ENCODE measurements at places on chromosomes 3 and 15. TPM values are rescaled to one million over a fixed set of nuclear protein-coding genes. Genes with fewer than 3 reads are reported as not detected.

The CACNA2D3 gene
- not detected for total RNA-seq

The EHD4 gene
- 150 TPM for total RNA-seq

The ADCY5 gene
- total RNA-seq, result not detected

The GPR176 gene
- 56.6 TPM for total RNA-seq

The AMOTL2 gene
- 141 TPM for total RNA-seq

The EPHB1 gene
- total RNA-seq, result 3.6 TPM

The KNG1 gene
- not detected for total RNA-seq

The ZNF385D gene
- 0.33 TPM for total RNA-seq

The TRPM1 gene
- total RNA-seq, result 0.38 TPM

The CCR9 gene
- not detected for total RNA-seq

The TMIE gene
- total RNA-seq, result under 0.01 TPM

The CPN2 gene
- not detected for total RNA-seq

The HGD gene
- not detected for total RNA-seq

The PPARG gene
- total RNA-seq, result 36.9 TPM

The GOLGA8O gene
- total RNA-seq, result 0.67 TPM

The CLEC3B gene
- total RNA-seq, result 2.6 TPM

The TNNC1 gene
- not detected for total RNA-seq

The LRRIQ4 gene
- 0.19 TPM for total RNA-seq

The NFKBIZ gene
- total RNA-seq, result 65.0 TPM

The RETNLB gene
- not detected for total RNA-seq

The VEPH1 gene
- 210 TPM for total RNA-seq

The TGM4 gene
- total RNA-seq, result 0.33 TPM

The PLA1A gene
- total RNA-seq, result 1.3 TPM

The JMJD7 gene
- total RNA-seq, result 3.5 TPM

The STAG1 gene
- 25.8 TPM for total RNA-seq

The CFAP100 gene
- total RNA-seq, result not detected

The AGBL1 gene
- under 0.01 TPM for total RNA-seq

The C3orf20 gene
- total RNA-seq, result not detected

The MGLL gene
- 67.6 TPM for total RNA-seq

The TMC3 gene
- total RNA-seq, result not detected

The PRR23E gene
- total RNA-seq, result not detected

The ITIH1 gene
- not detected for total RNA-seq

The PLSCR2 gene
- total RNA-seq, result not detected

The APBA2 gene
- total RNA-seq, result 19.0 TPM

The CHRNB4 gene
- total RNA-seq, result not detected

The GOLGA6L7 gene
- not detected for total RNA-seq

The GP9 gene
- not detected for total RNA-seq

The MEIS2 gene
- 10.1 TPM for total RNA-seq

The PSTPIP1 gene
- not detected for total RNA-seq

The PLS1 gene
- 1.3 TPM for total RNA-seq

The CYFIP1 gene
- 102 TPM for total RNA-seq

The RAB8B gene
- total RNA-seq, result 75.5 TPM

The CTXN2 gene
- total RNA-seq, result not detected

The CERS3 gene
- total RNA-seq, result not detected

The CFAP20DC gene
- 1.3 TPM for total RNA-seq

The IQCF5 gene
- not detected for total RNA-seq

The ST8SIA2 gene
- total RNA-seq, result not detected

The ATP2B2 gene
- not detected for total RNA-seq

Data from vein endothelial cell (primary cell).